Activated CD4-positive, alpha-beta T cell treated with anti-CD3 and anti-CD28 coated beads for 1 hour (primary cell): ENCODE measurements at places on chromosomes 7 and 10.
A peak's percentile ranks its signal among the peaks of the same experiment; 100 is the strongest.

GRCh38 chr10:84634636-84635035 is 306.2 kb downstream of the CCSER2 start:
- no peak for DNase-seq

- no peak for DNase-seq
Measured at GRCh38 chr10:122774231-122774630, 71.4 kb downstream of the CUZD1 start.

GRCh38 chr7:157528785-157529341 is 192.1 kb downstream of the DNAJB6 start:
- DNase-seq: no peak

- no peak for DNase-seq
Measured at GRCh38 chr7:84844771-84845170, 342.1 kb downstream of the SEMA3D start.

DNA sequence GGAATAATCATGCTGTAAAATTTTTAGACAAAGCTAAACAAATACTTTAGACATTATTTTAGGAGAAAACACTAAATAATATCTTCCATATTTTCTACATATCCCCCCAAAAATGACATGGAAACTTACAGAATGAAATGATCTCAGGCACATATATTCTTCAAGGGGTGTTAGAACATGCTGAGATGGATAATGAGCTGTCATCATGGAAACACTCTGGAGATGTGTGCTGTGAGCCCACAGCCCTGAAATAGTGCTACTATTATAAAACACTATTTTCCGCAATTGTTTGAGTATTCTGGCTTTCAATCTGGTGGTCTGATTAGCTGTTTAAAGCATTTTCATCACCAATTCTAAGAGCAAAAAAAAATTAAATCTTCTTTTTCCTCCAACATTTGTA is 385.7 kb downstream of the PHTF2 start:
- DNase-seq: no peak

DNA sequence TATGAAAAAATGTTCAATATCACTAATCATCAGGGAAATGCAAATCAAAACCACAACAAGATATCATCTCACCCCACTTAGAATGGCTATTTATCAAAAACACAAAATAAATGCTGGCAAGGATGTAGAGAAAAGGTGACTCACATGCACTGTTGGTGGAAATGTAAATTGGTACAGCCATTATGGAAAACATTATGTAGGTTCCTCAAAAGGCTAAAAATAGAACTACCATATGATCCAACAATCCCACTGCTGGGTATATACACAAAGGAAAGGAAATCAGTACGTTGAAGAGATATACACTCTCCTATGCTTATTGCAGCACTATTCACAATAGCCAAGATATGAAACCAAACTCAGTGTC is 50.2 kb downstream of the CDK1 start:
- no peak for DNase-seq

DNA sequence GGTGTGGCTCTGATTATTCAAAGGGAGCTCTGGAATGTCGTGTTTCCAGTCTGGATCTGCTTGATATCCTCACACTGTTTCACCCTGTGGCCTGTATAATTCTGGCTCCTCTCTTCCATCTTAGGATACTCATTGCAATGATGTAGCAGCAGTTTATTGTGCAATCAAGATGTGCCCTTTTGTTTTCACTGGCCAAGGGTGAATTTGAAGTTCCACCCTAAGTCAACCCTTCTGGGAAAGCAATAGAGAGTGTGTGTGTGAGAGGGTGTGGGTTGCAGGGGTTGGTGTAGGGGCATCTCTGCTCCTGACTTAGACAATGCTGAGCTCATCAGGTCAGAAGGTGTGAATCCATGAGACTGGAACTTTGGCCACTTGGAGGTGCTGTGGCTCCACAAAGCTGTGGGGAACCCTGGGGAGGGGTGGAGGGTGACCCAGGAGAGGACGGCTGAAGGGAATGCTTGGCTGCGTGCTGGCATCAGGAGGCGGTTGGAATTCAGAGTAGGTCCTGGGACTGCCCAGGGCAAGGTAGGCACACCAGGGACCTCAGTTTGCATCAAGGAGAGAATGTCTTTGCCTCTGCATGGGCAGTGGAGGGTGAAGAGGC is 118.0 kb upstream of the PRSS58 start:
- no peak for DNase-seq

- DNase-seq: no peak
Measured at GRCh38 chr7:41911792-41912191, 208.9 kb upstream of the INHBA start.

DNA sequence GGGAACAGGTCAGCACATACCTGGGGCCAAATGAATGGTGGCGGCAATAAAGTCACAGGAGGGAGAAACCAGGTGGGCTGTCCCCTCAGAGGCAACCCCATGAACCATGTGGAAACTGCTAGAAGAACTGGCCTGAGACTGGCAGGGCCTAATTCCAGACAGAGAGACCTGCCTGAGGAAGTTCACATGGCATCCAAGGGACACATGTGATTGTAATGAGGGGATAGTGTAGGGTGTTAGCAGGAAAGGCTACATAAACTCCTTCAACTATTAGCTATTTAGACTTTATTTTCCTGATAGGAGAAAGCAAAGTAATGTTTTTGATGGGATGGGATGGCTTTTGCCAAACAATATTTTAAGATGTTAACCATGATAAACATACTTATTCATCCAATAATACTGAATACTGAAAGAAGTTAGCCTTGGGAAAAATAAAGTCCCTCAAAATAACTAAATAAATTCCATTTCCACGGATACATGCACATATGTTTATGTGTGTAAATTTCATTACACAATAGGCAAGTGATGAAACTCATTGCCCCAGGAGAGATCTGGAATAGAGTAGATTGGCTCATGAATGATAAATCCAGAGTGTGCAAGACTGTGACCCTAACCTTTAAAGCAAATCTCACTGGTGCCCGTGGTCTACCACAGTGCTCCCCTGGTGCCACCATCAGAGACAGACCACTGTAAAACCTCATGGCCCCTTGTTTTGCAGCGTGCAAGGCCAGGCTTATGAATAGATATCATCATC is 137.0 kb downstream of the NRF1 start:
- DNase-seq: no peak

DNA sequence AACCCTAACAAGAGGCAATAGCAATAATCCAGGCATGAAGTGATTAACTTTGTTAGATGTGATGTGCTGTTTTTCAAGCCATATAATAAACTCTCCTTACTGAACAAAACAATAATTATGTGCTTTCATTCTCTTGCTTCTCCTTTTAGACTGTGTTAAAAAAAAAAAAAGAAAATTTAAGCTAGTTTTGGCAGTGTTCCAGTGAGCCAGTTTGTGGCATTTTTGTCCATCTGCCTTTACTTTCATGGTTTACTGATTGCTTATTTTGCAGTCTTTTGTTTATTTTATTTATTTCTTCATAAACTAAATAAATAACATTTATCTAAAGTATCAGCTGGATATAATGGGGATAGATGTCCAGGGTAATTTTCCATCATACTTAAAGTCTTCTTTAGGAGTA is 625.3 kb downstream of the CNTNAP2 start:
- no peak for DNase-seq

DNA sequence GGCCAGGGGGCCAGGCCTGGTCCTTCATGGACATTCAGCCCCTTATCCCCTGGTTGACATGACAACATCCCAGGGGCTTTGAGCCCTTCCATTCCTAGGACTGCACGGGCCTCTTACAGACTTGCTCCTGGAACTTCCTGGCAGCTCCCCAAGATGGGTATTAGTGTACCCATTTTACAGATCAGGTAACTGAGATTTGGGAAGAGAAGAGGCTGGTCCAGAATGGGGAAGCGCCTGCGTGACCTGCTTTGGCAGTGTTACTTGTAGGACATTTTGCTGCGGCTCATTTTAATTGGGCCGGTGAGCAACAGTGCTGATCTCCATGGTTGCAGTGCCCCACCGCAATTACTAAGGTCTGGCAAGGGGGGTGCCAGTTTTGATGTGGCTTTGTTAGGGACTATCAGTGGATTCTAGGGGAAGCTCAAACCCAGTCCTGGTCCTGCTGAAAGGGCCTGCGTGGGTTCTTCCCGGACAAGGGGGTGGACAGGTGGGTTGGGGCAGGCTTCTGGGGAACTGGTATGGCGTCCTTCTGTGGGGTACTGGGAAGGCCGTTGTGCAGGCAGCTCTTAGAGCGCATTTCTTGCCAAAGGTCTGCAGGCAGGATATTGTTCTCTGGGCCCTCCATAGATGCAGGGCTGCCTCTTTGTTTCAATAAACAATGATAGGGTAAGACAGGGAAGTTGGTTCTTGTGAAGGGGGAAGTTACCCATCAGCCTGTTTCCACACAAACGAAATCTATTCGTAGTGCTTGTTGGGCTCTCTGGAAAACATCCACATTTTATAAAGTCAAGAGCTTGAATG is 137.6 kb downstream of the RGS10 start:
- no peak for DNase-seq

- no peak for DNase-seq
Measured at GRCh38 chr10:83585686-83586085, 553.6 kb upstream of the GHITM start.

DNA sequence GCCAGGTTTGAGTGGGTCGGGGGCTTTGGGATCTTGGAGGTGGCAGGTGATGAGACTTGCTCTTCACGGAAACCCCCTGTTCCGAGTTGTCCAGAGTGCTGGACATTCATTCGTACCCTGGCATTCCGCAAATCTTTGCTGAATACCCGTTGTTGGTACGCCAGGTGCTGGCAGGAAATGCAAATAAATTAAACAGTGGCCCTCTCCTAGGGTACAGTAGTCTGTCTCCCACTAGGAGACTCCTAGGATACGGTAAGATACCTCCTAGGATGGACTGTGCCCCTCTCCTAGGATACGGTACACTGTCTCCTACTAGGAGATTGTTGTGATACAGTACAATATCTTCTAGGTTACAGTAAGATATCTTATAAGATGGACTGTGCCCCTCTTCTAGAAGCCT is 544 bp downstream of the SEC23IP start:
- DNase-seq: no peak

GRCh38 chr10:96863922-96864543 is 31.9 kb downstream of the LCOR start:
- DNase-seq: no peak

GRCh38 chr10:133030781-133031180 is 56.9 kb upstream of the ADGRA1 start:
- no peak for DNase-seq

- no peak for DNase-seq
Measured at GRCh38 chr10:13708256-13708990, 121.7 kb downstream of the PRPF18 start.

DNA sequence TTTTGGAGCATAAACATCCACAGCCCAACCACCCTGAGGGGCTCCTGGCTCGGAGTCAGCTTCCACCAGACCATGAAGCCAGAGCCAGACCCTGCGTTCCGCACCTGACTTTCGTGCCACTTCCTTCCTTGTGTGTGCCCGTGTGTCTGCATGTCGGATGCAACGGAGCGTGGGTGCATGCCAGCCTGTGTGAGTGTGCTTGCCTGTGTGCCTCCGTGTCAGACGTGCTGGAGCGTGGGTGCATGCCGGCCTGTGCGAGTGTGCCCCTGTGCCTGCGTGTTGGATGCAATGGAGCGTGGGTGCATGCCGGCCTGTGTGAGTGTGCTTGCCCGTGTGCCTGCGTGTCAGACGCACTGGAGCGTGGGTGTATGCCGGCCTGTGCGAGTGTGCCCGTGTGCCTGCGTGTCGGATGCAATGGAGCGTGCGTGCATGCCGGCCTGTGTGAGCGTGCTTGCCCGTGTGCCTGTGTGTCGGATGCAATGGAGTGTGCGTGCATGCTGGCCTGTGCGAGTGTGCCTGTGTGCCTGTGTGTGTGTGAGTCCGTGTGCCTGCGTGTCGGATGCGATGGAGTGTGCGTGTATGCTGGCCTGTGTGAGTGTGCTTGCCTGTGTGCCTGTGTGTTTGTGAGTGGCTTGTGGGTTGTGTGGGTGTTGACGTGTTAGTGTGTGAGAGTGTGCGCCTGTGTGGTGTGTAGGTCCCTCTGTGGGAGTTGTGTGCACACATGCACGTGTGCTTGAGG is 28.1 kb upstream of the KNDC1 start:
- no peak for DNase-seq

DNA sequence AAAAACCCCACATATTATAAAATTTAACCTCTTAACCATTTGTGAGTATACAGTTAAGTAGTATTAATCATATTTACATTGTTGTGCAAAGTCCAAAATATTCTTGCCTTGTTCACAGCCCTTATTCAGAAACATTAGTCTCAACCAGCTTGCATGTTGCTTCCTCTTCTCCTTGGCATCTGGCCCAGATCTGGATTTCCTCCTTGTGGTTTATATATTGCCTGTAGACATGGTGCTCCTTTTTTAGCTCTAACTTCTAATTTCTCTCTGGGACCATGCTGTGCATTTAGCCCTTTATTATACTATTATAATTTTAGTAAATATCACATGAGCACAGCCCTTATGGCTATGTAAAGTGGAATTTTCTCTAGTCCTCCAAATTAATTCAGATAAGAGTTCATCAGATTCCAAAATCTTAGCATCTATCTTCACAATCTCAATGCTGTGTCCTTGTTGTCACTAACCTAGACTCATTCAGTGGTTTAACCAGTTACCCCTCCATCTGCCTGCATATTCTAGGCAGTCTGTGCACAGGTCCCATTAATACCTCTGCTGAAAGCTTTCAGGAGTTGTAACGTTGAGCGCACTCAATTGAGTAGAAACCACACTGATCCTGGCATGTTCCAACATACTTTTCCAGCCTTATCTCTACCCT is 7.9 kb downstream of the CPED1 start:
- DNase-seq: no peak

- DNase-seq: peak; percentile 89
Measured at GRCh38 chr7:149090397-149091195, at the start of gene ZNF786. Gene ZNF786, minus strand, starts transcription at chr7:149090718. Its CDS starts 78 bp downstream, at chr7:149090640.

GRCh38 chr10:112823604-112824003 is 126.4 kb upstream of the TCF7L2 start:
- no peak for DNase-seq
